Stimulated activated CD8-positive, alpha-beta memory T cell treated with anti-CD3 and anti-CD28 coated beads, Interleukin-4, amount 100 ng/mL, for 48 hours (primary cell): ENCODE measurements at places on chromosomes 1 and 21.

- no peak for DNase-seq
These were observed 8.7 kb upstream of the PPP1R15B start for GRCh38 chr1:204420039-204421004.

DNA sequence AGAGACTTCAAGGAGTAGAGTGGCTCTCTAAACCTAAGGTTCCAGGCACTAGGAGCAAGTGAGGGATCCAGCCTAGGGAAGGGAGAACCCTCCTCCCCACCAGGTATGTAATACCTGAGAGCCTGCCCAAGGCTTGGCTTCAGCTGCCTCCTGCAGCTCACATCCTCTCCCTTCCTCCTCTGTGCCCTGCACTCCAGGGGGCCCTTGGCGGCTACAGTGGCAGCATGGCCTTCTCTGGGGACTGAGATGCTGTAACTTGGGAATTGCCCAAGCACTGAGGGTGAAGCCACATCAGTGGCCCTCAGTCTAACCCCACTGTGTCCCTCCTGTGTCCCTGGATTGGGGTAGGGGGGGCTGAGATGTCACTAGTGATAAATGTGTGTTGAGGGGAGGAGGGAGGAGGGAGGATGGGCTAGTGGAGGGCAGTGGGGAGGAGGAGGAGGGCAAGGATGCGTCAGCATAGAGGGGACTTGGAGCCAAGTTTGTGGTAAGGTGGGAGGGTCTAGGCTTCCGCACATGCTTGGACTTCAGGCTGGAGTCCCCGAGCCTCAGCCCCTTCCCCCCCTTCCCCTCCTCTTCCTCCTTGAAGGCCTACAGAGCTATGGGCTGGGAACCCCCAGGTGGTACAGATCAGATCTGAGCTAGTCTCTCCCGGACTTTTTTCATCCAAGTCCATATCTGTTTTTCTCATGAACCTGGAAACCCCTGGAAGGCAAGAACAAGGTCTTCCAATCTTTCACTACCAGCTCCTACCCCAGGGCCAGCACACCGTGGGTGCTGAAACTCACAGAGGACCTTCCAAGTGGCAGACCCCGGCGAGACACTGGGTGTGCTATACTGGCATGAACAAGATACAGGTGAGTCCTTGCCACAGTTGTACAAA is 17.5 kb downstream of the COL9A2 start:
- DNase-seq, result no peak

- DNase-seq, result no peak
These were observed 24.2 kb downstream of the PDE9A start for GRCh38 chr21:42677339-42678321.

DNA sequence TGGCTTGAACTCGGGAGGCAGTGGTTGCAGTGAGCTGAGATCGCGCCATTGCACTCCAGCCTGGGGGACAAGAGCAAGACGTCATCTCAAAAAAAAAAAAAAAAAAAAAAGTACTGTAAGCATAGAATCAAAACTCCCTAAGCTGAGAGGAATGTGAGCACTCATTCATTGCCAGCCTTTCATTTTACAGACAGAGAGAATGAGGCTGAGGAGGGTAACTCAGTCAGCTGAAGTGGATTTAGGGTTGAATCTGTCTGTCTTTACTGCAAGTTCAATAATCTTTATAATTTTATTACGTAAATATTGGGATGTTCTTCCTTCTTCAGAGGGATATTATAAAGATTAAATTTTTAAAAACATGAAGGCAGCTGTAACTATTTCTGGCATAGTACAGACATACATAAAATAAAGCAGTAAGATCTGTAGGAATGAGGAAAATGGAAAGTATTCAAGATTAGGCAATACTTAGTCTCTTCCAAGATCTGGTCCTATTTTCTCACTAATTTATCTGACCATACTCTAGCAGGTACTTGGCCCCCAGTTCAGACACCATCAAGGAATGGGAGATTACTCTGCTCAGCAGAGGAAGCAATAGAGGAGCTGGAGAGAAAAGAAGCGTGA is 24.1 kb upstream of the MNDA start:
- no peak for DNase-seq

GRCh38 chr1:74280642-74281396 is 45.6 kb downstream of the TNNI3K start:
- no peak for DNase-seq

GRCh38 chr1:47340227-47340626 is 6.6 kb downstream of the CMPK1 start:
- DNase-seq, result no peak

GRCh38 chr1:80594013-80594412 is 1206.7 kb upstream of the ADGRL2 start:
- DNase-seq, result no peak
